ENCODE measurements at places on chromosomes 7 and 10.

GRCh38 chr7:139727151-139727705 lies 50.6 kb downstream of the HIPK2 start:
- DNase-seq, result no peak

- no peak for DNase-seq
Observed at GRCh38 chr7:69816501-69816900, 218.2 kb downstream of the AUTS2 start.

DNA sequence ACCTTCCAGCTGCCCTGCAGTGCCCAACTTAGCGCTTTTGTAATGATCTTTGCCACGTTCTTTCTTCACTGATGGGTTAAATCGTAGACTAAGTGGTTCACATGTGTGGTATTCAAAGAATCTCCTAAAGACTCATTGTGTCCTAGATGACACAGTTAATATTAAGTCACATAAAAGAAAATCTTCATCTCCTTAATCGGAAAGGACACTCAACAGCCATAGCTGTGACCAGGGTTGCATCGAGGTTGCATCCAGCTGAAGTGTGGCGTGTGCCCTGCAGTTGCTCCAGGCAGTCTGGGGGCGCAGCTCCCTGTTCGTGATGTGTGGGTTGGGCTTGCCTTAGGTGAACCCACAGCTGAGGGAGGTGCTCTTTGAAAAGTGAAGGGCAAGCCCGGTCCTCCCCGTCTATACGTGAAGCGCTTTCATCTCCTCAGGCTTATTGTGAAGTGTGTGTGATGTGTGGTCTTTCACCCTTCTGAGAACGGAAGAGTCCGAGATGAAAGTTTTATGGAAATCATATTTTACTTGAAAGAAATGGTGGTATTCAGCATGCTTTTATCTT lies 122.7 kb downstream of the TRRAP start:
- DNase-seq, result no peak

- no peak for DNase-seq
Observed at GRCh38 chr7:159191236-159191635, 46.6 kb upstream of the VIPR2 start.
